ENCODE measurements at places on chromosomes 16 and 17.

DNA sequence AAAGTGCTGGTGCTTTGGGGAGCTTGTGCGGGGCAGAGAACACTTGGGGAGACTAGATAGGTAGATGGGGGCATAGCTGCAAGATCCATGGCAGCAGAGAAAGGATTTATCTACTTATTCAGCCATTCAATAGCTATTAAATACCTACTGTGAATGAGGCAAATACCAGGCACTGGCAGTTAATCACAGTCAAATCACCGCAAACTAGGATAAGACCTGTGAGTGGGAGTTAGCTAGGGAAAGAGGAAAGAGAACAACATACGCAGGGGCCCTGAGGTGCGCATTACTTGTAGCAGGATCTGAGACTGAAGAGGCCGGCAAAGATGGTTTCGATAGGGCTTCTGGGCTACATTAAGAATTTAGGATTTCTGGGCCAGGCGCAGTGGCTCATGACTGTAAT, 3.8 kb upstream of the ALKBH5 start:
- no peak for DNase-seq

DNA sequence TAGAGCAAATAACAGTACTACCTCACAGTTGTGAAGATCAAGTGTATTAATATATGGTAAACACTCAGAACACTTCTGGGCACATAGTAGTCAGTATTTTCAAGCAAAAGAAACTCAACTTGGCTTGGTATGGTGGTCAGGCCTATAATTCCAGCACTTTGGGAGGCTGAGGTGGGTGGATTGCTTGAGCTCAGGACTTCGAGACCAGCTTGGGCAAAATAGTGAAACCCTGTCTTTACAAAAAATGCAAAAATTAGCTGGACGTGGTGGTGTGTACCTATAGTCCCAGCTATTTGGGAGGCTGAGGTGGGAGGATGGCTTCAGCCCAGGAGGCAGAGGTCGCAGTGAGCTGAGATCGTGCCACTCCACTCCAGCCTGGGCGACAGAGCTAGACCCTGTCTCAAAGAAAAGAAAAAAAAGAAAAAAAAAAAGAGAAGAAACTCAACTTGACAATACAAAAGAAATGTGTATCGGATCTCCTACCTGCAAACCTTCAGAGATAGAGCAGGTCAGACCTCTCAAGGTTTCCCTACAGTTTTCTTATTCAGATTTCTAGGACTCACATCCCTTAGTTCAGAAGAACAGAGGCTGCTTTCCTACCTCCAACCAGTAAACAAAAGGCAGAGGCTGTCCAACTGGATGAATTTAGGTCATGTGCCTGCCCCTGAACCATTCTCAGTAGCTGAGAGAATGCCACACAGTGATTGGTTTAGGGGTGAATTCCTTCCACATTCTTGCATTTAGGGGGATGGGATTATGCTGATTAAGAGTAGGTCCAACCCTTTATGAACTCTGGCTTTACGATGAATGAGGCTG, 1.7 kb upstream of the KPNA2 start:
- no peak for DNase-seq

GRCh38 chr16:90083139-90083538, 6.0 kb upstream of the PRDM7 start:
- no peak for DNase-seq

DNA sequence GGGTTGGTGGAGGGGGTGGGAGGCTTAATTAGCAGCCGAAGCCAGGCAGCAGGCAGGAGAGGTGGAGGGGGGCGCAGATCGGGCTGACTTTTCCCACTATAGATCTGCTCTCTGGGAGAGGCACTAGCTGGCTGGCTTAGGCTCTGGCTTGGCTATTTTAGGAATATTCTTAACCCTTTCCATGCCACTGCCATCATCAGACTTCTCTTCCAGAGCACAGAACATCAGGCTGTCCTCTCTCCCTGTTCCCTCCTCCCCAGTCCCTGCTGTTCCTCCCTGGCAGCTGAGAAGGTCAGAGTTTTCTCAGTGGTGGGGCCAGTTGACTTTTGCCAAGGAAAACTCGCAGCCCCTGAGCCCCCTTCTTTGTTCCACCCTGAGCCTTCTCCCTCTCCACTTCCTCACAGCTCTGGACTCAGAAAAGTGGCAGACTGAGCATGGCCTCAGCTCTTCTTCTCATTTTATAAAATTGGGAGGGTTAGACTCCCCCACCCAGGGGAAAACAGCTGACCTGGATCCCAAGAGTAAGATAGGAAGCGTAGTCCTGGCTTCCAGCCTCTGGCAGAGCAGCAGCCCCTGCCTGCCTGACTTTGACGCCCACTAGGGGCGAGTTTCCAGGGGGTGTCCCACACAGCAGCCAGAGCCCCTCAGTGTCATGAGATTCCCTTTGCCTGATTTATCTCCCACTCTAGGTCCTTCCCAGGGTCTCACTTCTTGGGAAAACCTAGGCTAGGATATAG, 9.9 kb upstream of the C1QL1 start:
- DNase-seq: no peak

GRCh38 chr16:81615411-81615810, 163.7 kb upstream of the PLCG2 start:
- DNase-seq: no peak

- DNase-seq: no peak
Measured at GRCh38 chr16:5851393-5851982, 753.9 kb upstream of the EEF2KMT start.

- no peak for DNase-seq
Measured at GRCh38 chr16:84367297-84367680, 1.0 kb upstream of the ATP2C2 start.

DNA sequence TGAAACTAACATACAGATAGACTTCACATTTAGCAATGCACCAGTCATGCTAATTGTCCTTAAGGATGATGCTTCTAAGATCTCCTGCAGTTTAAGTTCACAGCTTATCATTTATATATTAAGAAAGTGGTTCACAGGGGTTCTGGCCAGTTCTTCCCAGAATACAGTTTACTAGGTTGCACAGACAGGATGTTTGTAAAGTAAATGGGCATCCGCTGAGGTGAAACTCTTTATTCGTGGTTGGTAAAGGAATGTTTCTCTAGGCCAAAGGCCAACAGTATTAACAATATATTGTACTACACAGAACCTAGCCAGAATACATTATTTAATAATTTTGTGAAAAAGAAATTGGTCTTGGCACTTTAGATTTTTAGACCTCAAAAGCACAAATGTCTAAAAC, 1427.3 kb downstream of the CDH8 start:
- no peak for DNase-seq

- DNase-seq: no peak
Measured at GRCh38 chr17:42135664-42136653, 13.4 kb downstream of the HSPB9 start.

DNA sequence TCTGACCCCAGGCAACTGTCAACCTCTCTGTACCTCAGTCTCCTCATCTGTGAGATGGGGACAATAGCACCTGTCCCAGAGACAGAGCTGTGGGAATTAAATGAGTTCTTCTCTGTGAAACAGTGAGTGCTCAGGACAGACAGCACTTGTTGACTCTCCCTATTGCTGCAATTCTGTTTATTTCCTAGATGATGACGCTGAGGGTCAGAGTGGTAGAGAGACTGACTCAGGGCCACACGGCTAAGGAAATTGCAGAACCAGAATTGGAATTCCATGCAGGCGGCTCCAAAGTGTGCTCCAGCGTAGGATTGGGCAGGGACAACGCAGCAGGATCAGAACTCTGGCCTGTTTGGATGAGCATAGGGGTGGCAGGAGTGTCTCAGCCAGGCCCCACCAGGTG, 302.2 kb downstream of the C16orf95 start:
- no peak for DNase-seq

DNA sequence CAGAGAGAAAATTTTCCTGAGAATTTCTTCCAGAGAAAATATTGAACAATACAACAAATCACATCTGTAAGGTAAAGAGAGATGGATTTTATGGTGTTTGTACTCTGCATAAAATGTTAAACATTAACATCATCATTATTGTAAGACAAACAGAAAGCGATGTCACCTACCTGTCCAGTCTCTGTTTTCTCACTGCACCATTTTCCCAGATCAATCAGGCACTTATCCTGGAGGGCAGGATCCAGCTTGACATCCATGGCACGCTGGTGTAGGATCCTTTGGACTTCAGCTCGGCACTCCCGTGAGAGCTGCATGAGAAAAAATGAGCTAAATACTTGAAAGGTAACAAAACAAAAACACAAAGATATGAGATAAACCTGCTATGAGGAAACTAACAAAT, 55.9 kb upstream of the CLEC18B start:
- DNase-seq: no peak

DNA sequence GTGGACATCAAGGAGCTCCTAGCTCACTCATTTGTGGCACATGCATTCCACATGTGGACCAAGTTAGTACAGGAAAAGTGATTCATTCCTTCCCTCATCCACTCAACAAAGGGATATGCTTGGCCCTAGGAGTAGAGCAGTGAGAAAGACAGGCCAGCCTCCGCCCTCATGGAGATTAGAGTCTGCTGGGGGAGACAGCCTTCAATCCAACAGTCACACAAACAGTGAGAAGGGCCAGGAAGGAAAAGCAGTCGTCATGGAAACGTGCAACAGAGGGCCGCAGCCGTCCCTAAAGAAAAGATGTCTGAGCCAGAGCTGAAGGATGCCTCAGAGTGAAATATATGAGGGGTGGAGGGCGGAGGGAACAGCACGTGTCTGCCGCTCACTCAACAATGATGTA, 109.9 kb downstream of the VPS53 start:
- DNase-seq: no peak

DNA sequence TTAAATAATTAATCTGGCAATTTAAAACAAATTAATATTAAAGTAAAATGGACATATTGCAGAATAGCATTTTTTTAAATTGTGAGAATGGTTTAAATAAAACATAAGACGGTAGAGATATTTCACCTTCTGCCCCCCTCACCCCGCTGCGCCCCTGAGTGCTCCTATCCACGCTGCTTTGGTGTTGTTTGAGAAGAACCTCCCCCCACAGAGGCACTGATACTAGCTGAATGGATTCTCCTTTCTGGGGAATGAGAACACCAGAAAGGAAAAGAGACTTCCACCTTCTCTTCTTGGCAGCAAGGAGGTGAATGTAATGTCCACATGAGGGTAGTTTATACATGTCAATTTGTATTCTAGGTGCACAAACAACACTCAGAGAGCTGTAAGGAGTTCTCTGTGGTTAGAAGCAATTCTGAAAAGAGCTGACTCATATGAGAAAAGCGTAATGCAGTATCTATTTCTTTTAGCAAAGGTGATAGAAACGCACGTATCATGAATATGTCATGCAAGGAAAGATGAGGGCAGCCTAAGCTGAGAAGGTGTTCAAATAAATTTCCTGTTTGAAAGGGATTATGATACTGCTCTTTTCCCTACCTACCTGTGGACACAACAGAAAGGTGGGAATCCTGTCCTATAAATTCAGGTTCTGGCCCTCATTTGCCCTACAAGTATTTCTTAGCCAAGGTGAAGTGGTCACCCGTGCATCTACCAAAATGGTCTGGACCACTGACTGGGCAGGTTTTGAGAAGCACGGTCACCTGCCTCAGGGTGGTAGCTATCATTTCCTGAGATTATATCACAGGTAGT, 126.9 kb downstream of the PARN start:
- no peak for DNase-seq

GRCh38 chr17:73875346-73875745, 231.1 kb upstream of the SDK2 start:
- no peak for DNase-seq

- no peak for DNase-seq
Measured at GRCh38 chr16:74092336-74092735, 204.3 kb upstream of the PSMD7 start.

DNA sequence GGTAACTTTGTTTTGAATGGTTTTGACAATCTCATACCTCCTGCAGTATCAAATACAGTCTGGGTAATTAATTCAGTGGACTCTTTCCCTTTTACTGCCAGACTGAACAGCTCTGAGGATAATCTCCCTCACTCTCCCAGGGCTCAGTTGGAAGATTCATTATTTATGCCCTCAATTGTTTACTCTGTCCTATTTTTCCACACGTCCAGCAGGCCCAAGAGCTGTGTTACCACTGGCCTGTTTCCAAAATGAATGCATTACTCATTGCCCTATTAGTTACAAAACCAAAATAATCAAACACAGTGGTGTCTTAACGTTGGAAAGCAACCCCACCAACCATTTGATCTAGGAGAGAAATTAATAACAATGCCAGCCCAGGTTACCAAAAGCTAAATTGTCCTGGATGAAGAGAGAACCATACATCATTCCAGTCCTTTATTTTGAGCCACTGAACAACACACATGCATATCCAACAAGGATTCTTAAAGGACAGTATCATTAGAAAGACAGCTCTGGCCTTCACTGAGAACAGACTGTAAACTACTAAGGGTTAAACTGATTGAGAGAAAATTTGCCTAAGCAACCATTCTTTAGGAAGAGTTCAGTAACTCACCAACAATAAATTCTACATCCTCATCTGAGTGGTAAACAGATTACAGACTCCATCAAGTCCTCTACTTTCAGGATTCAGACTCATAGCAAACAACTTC, 34.5 kb downstream of the FAM222B start:
- no peak for DNase-seq

- DNase-seq: no peak
Measured at GRCh38 chr16:58306327-58306726, 11.5 kb upstream of the PRSS54 start.

DNA sequence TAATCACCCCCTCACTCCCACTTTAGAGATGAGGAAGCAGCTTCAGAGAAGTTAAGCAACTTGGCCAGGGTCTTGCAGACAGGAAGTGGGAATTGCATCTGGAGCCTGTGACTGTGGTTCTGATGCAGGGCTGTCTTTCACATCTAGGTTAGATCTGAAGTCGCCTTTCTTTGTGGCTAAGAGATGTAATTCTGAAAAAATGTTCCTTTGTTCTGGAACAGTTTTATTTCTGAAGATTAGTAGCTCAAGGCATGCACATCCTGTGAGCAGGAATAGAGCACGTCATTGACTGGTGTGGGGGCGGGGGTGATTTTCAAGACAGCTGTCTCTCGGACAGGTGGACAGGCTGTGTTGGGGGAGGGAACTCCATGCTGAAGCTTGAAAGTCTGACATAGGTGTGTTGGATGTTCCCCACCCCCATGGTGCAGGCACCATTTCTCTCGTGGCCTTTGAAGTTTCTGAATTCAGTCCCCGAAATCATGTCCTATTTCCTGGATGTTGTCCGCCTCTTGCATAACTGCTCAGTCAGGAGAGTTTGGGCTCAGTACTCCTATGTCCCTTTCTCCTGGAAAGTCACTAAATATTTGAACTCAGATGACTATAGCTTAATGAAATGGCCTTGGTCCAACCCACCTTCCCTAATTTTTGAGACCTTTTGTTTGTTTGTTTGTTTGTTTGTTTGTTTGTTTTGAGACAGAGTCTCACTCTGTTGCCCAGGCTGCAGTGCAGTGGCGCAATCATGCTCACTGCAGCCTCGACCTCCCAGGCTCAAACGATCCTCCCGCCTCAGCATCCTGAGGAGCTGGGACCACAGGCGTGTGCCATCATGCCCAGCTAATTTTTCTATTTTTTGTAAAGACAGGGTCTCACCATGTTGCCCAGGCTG, 21.0 kb upstream of the HERPUD1 start:
- no peak for DNase-seq

- no peak for DNase-seq
Measured at GRCh38 chr16:79873825-79874224, 273.3 kb upstream of the MAF start.

GRCh38 chr17:8785547-8786413, 13.4 kb downstream of the MFSD6L start:
- DNase-seq: no peak
